Skin of body (tissue), 3 donors: ENCODE measurements at places on chromosomes 4 and X. TPM values are rescaled to one million over a fixed set of nuclear protein-coding genes. Genes with fewer than 3 reads are reported as not detected.

- no peak for DNase-seq
These were observed 192.2 kb downstream of the KCTD8 start for GRCh38 chr4:44256414-44256813.

DNA sequence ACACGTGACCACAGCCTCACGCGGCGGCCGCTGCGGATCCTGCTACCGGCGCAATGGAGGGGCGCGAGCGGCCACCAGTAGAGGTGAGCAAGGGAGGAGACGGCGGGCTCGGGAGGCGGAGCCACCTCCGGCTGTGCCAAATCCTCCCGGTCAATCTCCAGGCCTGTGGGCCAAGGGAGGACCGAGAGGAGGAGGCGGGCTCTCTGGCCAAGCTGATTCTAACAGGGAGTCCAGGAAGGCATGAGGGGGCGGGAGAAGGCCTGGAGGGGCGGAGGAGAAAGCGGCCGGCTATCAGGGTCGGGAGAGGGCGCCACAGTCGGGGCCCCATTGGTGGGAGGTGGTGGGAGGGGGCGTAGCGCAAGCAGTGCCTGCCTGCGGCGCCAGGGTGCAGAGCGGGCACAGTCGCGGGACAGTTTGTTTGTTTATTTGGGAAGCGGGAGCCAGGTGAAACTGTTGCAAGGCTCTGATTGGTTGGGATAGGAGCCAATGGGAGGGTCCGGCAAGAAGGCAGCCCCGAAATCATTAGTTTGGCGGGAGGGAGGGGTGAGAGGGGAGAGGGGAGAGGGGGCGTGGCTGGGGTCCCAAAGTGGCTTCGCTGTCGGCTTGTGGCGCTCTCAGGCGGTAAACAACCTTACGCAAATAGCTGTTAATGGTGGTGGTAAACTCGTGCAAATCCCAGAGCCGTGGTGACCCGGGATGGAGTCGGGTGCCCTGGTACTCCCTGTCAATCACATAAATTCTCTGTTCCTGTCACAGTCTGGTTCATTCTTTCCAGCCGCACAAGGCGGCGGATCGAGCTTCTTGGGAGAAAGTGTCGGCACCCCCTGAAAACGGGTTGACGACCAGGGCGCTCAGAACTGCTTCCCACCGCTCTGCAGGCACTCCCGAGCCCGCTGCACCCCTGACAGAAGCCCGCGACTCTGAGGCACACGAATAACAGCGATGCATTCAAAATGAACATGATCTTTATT, at the start of gene IRS4:
Gene IRS4, minus strand, starts transcription at position 55 of the 971 bp plus-strand sequence.
- DNase-seq = no peak

GRCh38 chrX:136635235-136635634, 12.7 kb upstream of the CD40LG start:
- no peak for DNase-seq

The BANK1 gene
- 1.8 TPM for total RNA-seq

- no peak for DNase-seq
These were observed 38.9 kb downstream of the ELOVL6 start for GRCh38 chr4:110159541-110159940.

The DRP2 gene
- 0.69 TPM for total RNA-seq
